Lower lobe of right lung (tissue), 2 donors: ENCODE measurements at places on chromosomes 7 and 10. TPM values are rescaled to one million over a fixed set of nuclear protein-coding genes. Genes with fewer than 3 reads are reported as not detected.

- no peaks in the 10 kb centered on the region for H3K27me3 ChIP-seq
- peaks cover 6% of the 10 kb centered on the region for H3K4me1 ChIP-seq
- DNase-seq: no peak
- H3K36me3 ChIP-seq: no peaks in the 10 kb centered on the region
Observed at GRCh38 chr10:43899224-43899959, 250.7 kb upstream of the ZNF32 start.

The ALKBH4 gene
- total RNA-seq: 10.6 TPM

DNA sequence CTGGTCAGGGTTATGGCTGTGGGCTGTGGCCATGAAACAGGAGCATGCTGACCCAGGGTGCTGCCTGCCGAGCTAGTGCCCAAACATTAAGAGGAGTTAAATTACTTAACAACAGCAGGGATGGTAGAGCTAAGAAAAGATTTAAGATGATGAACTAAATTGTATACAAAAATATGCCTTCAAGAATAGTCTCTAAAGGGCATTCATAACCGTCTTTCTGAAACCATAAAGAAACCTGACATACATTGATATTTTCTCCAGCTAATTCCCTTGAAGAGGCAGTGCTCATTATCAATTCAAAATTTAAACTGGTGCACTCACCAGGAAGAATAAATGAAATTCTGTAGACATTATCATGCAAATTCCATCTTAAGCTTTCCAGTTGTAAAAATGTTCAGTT, 265.8 kb upstream of the TAC1 start:
- no peaks in the 10 kb centered on the region for H3K4me1 ChIP-seq
- H3K27ac ChIP-seq: no peak overlapping the region
- H3K4me3 ChIP-seq: no peak overlapping the region
- no peaks in the 10 kb centered on the region for H3K27me3 ChIP-seq
- no peak for DNase-seq
- H3K36me3 ChIP-seq: no peaks in the 10 kb centered on the region

The SIRT1 gene
- 21.0 TPM for total RNA-seq

DNA sequence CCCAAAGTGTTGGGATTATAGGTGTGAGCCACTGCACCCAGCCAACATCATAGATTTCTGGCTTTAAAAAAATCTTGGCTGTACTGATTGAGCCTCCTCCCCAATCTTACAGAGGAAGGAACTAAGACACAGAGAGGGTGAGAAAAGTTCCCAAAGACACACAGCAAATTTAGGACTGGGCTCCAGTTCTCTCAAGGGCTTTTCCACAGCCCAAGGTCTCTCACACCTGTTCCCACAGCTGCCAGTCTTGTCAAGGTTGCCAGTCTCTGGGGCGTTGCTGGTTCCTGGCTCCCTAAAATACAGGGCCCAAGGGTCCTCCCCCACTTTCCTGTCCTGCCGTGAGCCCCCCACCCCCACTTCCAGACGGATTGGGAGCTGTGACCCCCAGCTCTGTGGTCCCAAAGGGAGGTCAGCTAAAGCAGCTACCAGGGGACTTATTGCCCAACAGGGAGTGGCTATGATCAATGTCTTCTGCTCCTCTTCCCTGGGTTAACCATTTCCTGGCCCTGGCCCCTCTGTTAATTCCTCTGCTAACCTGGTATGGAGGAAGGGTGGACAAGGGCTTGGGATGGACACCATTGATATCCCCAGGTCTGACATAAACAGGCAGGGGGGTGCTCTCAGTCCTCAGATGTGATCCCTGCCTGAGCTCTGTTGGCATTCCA, 3.1 kb upstream of the ZAN start:
- peaks cover 7% of the 10 kb centered on the region for H3K27me3 ChIP-seq
- no peak overlapping the region for H3K27ac ChIP-seq
- no peaks in the 10 kb centered on the region for H3K36me3 ChIP-seq
- peaks cover 2% of the 10 kb centered on the region for H3K4me1 ChIP-seq

- H3K27me3 ChIP-seq: no peaks in the 10 kb centered on the region
- no peaks in the 10 kb centered on the region for H3K36me3 ChIP-seq
- DNase-seq: no peak
- H3K27ac ChIP-seq: no peak overlapping the region
- H3K4me3 ChIP-seq: no peak overlapping the region
- no peaks in the 10 kb centered on the region for H3K4me1 ChIP-seq
Observed at GRCh38 chr7:115110523-115110922, 188.6 kb downstream of the MDFIC start.

- peaks cover 22% of the 10 kb centered on the region for H3K4me1 ChIP-seq
- H3K27ac ChIP-seq: peak overlapping the region; percentile 88
- no peaks in the 10 kb centered on the region for H3K27me3 ChIP-seq
- DNase-seq: no peak
- no peaks in the 10 kb centered on the region for H3K36me3 ChIP-seq
Observed at GRCh38 chr10:110211465-110211843, 4.0 kb downstream of the MXI1 start.

The IQUB gene
- 3.2 TPM for total RNA-seq
